Fibroblast of mammary gland (primary cell): ENCODE measurements at places on chromosomes 3 and 15.

GRCh38 chr3:30764891-30765290, 129.6 kb downstream of the GADL1 start:
- DNase-seq = no peak

DNA sequence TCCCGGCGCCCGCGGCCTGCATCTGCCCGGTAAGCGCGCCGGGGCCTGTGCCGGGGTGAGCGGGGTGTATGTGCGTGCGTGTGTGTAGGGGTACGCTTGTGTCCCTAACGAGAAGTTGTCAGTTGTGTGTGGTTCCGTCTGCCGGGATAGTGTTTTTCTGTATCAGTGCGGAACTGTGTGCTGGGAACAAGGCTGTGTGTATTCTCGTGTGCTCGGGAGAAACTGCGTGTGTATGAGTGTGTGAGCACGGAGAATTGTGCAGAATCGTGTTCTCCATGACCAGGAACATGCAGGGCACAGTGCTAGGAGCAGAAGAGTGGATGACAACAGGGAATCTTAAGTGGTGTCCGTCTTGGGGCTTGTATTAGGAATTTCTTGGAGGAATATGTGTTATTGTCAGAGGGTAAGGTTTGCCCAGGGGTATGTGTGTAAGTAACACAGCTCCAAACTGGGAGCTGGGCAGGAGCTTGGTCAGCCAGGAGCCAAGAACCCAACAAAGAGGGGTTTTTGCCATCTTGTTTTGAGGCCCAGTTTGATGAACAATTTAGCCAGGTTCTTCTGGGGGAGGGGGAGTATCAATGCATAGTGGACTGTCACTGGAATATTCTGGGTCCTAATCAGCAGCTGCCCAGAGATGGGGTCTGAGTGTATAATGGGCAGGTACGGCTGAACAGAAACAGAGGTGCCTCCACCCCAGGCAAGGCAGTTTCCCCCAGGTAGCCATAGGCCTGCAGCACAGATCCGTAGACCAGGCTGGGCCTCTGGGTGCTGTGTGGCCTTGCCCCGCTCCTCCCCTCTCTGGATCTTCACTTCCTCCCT, 2.1 kb downstream of the ISL2 start:
- DNase-seq = no peak

DNA sequence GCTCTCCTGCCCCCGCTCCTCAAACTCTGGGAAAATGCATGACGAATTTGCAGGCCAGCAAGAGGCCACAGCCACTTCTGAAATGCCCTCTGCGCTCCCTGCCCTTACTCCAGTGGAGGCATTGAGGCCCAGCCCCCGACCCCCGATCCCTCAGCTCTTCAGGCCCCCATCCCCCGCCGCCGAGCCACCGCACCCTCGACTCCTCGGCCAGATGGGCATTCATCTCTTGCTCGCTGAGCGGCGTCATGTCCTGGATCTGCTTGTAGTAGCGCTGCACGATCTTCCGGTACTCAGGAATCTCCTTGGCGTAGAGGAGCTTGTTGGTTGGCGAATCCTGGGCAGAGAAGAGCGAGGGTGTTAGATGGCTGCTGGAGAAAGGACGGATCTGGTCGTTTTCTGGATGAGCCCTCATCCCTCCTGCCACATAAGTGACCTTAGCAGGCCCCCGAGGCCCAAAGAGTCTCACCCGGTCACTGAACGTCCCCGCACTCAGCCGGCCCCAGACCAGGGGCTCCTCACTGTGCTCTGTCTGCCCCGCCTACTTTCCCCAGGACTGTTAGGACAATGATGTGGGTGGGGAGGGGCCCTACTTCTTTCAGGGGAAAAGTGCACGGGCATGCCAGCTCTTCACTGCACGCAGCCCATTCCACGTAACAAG, 14.0 kb downstream of the H1-8 start:
- DNase-seq = no peak

GRCh38 chr15:25812073-25812472, 51.1 kb downstream of the ATP10A start:
- DNase-seq = no peak

DNA sequence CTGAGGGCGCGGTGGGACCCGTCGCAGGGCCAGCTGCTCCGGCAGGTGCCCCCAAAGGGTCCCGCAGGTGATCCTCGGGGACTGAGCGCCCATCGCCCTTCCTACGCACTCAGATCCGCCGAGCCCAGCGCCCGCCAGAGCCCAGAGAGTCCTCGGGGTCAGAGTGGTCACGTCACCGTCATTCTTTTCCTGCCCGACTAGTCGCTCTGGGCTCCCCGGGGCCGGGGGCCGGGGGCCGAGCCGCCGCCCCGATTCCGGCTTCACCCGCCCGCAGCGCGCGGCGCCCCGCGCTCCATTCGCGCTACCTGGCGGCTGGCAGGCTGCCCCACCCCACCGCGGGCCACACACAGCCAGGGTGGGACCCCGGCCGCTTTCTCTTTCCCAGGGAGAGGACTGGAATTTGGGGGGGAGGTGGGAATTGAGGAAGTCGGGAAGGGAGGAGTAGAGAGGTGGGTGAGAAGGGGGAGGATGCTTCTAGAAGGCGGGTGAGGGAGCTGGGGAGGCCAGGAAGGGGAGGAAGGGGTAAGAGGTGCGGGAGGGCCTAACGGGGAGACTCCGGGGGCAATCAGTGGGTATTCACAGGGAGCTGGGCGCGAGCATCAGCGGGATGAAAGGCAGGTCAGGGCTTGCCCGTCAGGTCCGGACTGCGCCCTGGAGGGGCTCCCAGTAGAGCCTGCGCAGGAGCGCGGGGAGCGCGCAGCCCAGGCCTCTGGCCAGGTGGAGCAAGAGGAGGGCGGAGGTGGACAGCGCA, 36.1 kb upstream of the EPHB3 start:
- no peak for DNase-seq

- peak; percentile 12 for DNase-seq
Observed at GRCh38 chr3:38528457-38528856, 32.3 kb downstream of the EXOG start.

DNA sequence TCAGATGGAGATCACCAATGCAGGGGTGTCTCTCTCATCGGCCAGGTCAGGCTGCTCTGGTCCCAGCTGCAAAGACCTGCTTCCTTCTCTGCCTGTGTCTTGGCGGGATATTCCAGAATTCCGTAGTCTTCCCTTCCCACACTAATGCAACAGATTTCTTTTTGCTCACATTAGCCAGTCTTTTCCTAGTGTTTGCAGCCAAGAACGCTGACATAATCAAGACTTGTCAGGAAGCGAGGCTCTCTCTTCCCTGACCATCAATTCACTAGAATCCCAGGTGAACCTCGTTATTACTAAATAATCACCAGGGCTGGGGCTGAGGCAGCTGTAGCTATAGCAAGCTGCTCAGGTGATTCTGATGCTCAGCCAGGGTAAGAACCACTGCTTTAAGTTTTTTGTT, 43.2 kb upstream of the ACKR4 start:
- DNase-seq = no peak

DNA sequence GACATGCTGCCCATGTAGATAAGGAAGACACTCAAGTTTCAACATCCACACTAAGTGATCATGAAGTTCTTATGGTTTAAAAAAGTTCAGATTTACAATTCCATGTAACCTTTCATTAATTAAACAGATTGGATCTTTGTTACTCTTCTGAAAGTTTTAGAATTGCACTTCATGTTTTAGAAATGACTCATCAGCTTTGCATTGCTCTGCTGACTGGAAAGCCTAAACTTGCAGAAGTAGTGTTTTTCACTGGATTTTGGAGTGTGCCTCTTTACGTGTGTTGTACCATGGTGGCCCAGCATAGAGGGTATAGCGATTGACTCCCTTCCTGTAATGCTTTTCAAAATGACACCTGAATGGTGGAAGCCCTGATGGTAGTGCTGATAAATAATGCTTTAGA, 157.9 kb downstream of the BBX start:
- DNase-seq = peak; percentile 41

DNA sequence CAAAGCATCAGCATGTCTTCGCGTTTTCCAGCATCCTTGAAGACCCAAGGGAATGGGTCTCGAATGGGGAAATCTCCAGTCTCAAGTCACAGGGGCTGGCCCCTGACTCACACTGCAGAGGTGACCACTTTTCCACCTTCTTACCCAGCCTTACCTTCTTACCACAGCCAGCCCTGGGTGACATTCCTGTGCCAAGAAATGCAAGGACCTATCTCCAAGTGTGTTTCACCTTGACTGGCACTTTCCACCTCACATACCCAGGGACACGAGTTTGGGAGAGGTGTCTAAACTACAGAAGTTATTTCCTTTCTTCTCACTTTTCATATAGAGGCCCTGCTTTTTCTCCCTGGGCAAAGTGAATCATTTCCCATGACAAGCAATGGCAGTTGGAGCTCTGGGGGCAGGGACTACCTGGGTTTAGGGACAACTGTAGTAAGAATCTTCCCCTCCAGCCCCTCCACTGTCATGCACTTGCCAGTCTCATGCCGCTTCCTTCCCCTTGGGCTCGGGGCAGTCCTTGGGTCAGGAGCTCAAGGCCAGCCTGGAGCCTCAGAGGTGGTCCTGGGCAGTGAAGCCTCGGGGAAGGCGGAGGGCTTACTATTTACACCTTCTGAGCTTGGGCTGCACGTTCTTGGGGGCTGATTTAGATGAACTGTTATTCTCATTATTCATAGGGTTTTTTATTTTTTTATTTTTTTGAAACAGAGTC, 16.8 kb downstream of the PAQR5 start:
- no peak for DNase-seq

- DNase-seq = no peak
Observed at GRCh38 chr3:65742914-65743313, 295.8 kb downstream of the MAGI1 start.

DNA sequence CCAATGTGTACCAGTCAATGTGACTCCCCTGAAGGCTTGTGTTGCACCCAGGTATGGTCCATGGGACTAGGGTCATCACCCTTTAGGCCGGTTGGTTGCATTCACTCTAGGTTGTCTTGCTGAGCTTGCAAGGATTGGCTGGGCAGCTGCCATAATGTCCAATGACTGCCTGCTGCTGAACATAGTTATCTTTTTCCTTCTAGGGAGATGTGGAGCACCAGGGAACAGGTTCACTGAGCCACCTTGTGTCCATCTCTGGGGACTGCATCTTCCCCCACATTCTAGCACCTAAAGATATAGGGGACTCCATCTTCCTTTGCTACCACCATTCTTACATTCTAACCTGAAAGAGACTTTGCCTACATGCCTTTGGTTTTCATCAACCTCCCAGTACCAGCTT, 580.4 kb upstream of the TBL1XR1 start:
- DNase-seq = peak; percentile 67

DNA sequence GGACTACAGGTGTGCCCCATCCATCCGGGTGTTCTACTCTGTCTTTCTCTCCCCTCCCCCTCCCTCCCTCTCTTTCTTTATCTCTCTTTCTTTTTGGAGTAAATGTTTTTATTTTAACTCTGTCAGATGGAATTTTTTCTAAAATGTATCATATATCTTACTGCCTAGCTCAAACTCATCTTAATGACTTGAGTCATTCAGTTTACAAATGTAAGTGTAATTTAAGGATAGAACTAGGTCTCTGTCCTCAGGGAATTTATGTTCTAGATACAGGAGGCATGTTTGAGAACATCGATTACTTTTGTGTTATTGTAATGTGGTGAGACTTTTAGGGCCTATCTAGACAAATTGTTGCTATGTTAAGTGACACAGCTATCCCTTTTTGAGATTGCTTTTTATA, 3.5 kb downstream of the TBC1D23 start:
- peak; percentile 45 for DNase-seq

GRCh38 chr15:93109336-93110102, 20.5 kb upstream of the RGMA start:
- no peak for DNase-seq
